ENCODE measurements at places on chromosomes 5 and 9.

GRCh38 chr5:156800929-156801328 is 49.2 kb upstream of the PPP1R2B start:
- no peak for DNase-seq

- DNase-seq: no peak
Measured at GRCh38 chr9:82170866-82171265, 182.3 kb downstream of the SPATA31D1 start.

DNA sequence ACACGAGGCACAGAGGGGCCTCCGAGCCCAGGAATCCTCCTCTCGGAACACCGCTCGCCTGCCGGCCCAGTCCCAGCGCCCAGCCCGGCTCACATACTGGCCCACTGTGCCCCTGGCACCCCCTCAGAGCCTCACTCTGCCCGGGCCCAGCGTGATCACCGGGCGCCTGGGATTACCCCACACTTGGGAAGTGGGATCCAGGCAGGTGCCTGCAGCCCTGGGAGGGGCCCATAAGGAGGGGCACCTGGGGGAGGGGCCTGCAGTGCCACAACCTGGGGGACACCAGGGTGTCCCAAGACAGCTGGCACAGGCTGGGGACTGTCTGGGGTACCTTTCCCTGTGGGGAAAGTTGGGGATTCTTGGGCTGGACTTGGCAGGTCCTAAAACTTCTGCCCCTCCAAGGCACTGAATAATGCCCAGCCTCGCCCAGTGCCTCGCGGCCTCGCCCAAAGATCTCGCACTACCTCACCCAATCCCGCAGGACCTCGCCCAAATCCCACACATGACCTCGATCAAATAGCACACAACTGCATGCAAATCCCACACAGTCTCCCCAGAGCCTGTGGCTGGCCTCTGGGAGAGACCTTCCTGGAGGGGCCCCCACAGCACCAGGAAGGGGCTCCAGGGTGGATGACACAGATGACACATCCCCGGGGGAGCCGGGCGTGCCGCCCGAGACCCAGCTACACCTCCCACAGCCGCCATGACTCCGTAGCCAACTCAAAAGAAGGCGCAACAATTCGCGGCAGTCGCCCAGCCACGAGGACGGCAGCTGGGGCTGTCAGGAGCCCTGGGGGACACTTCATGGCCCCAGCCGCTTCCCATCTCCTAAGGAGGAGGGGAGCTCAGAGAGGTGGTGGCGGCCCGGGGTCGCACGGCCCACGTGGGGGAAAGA is 13.7 kb downstream of the NOTCH1 start:
- DNase-seq: no peak

GRCh38 chr9:18806232-18807080 is 226.6 kb downstream of the SAXO1 start:
- DNase-seq: no peak

DNA sequence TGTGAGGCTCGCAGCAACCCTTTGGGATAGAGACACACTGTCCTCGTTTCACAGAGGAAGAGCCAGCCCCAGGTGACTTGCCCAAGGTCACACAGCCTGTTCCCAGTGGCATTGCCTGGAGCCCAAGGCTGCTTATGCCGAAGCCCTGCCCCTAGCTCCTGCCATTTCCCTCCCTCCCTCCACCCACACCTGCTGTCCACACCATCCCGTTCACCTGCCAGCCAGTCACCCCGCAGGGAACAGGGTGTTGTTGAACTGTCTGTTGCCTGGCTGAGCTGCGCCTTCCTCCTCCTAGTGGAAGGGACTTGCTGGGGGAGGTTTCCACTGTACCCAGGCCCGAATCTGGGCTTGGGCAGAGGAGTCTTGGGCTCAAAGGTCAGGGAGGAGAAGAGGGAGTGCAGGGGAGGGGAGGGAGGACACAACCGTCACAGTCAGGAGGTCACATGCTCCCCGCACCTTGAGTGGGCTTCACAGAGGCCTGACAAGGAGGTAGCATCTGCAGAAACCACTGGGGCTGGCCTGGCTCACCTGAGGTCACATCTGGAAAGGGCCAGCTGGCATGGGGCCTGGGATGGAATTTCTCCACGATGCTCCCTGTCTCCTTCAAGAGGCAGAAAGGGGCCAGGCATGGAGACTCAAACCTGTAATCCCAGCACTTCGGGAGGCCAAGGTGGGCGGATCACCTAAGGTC is 6.3 kb downstream of the TTC16 start:
- DNase-seq: no peak

DNA sequence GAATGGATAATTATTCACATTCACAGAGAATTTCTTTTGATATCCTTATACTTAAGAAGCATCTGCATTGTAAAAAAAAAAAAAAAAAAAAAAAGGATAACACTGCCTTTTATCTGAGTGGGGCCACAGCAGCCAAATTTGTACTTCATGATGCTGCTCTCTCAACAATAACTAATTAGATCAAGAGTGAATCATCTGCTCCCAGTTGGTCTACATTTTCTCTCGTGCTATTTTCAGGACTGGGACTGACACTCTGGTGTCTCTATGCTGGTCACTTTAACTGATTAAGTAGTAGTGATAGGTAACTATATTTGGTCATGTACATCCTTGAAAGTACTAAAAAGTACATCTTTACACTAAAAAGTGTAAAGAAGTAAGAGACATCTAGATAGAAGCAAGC is 90.1 kb downstream of the RFX3 start:
- no peak for DNase-seq

- DNase-seq: no peak
Measured at GRCh38 chr9:90787771-90788460, 13.7 kb upstream of the SYK start.

- DNase-seq: no peak
Measured at GRCh38 chr5:56686337-56687195, 128.8 kb upstream of the MAP3K1 start.

DNA sequence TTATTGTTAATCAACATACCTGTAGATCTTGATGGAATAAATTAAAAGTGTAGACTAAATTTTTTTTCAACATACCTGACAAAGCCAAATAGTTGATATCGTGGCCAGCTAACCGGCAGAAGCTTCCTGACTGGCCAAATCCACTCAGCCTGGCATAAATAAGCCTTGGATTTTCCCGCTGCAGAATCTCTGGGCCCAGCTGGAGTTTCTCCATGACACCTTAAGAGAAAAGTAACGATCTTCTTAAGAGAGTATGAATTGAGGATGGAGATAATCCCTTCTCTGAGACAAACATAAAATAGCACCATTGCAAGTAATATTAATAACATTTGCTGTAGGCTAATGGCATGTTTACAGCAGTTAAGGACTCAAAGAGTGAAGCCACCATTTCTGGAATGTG is 2.2 kb downstream of the AMACR start:
- DNase-seq: no peak

- no peak for DNase-seq
Measured at GRCh38 chr9:121345070-121345469, 25.0 kb downstream of the STOM start.

- no peak for DNase-seq
Measured at GRCh38 chr5:44774279-44774880, 34.4 kb upstream of the MRPS30 start.

DNA sequence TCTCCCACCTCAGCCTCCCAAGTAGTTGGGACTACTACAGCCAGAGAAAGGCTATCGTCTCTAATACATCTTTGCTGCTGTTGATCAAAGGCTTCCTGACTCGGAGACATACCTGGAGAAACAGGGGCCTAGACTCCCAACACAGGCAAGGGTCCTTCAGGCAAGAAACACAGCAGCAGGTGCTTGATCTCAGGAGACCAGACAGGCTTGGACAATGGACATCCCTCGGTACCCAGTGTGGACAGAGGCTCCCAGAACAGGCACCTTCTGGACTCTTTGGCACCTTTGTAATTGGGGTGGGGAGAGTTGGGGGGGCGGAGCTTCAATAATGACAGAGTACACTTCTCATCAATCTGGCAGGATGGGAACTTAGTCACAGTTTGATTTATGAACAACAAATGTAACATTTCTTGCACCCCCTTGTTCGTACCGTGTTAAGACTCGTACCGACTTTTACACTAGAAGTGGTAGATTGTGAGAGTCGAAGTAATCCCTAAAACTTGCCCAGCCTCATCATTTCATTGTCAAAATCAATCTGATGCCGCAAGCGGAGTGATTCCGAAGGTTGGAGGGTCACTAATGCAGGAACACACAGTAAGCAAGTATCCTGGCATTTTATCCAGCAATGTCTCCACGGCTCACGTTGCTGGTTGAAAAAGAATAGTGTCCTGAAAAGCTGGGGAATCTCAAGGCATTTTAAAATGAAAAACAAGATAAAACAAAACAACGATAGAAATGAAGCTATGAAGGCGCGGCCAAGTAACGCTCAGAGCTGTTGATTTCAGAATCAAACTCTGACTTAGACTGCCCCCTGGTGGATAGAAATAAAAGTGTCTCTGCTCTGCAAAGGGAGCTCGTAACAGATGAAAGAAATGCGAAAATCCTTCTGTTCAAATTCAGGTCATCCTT is 46.4 kb upstream of the STK32A start:
- peak; percentile 35 for DNase-seq

DNA sequence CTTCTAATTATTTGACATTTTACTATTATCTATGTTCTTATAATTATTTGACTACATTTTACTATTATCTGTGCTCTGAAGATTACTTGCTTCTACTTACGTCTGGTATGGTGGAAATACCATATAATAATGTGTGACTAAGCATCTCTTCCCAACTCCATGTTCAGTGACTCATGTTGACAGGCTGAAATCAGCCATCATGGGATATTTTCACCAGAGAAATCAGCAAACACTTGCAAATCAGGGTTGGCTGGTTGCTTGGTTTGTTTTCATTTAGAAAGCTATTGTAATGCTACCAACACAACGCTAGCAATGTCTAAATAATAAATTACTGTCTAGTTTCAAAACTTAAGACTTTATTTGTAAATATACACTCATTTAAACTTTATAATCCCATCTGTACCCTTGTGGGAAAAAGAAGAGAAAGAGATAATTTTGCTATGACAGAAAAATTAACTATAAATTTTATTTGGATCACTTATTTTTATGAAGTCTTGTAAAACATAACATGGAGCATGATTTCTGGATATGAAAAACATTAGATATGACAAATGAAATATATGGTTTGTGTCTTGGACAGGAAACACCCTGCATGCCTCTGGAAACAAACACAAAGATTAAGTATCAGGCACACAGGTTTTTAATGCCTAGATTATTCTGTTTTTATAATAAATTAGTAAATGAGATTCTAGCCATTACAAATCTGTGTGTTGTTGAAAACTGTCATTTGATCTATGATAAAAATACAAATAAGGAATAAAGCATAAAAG is 337.6 kb downstream of the BNC2 start:
- DNase-seq: no peak

DNA sequence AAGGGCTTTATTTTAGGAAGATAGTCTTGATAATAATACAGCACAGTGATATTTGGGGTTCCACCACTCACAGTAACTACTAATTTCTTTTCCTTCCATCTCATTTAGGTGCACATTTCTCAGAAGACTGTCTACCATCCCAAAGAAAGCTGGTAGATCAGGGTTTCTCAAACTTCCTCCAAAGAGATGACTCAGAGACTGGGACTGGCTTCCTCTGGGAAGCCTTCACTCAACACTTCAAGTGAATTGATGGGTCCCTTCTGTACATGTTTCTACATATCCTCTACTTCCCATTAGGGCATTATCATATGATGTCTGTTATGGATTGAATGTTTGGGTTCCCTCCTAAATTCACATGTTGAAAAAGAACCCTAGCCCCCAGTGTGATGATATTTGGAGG is 138.5 kb downstream of the SPOCK1 start:
- DNase-seq: no peak

DNA sequence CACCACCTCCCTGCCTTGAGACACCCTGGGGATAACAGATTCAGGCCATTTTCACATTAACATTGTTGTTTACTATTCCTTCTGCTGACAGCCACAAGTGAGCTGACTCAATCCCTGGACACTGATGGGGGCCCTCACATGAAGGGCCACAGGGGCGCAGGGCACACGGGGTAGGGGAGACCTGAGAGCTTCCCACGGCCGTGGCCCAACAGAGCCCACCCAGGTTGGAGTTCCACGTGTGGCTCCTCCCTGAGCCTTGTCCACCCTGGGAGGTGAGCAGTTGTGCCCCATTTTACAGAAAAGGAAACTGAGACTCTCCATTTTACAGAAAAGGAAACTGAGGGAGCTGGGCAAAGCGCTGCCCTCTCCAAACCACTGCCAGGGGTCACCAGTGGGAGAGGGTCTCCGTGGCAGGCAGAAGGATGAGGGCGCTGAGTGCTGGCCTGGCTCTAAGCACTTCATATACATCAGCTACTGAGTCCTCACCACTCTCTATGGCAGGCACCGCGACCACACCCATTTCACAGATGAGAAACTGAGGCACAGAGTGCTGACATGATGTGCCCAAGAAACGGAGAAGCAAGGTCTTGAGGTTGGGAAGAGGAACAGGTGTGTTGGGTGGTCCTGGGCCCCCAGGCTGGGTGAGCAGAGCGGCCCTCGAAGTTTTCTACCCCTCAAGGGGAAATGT is 2.3 kb downstream of the NINJ1 start:
- no peak for DNase-seq

DNA sequence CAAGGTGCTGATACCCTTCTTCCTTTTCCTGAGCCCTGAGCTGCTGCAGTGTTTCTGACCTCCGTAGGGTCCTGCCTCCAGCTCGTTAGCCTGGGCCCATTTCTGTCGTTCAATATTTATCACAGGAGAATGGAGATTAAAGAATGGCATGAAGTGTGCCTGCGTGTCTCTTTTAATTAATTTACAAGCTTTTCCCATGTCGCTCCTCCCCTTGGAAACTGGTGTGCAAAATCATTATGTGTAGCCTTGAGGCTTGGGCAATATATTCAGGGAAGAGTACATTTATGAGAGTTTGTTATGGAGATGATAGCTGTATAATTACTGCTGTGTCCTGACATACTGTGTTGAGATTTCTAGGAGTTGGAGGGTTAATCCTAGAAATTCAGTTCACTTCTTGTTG is 99.7 kb downstream of the PCSK5 start:
- no peak for DNase-seq

- DNase-seq: no peak
Measured at GRCh38 chr5:140220032-140220697, 45.2 kb downstream of the CYSTM1 start.

DNA sequence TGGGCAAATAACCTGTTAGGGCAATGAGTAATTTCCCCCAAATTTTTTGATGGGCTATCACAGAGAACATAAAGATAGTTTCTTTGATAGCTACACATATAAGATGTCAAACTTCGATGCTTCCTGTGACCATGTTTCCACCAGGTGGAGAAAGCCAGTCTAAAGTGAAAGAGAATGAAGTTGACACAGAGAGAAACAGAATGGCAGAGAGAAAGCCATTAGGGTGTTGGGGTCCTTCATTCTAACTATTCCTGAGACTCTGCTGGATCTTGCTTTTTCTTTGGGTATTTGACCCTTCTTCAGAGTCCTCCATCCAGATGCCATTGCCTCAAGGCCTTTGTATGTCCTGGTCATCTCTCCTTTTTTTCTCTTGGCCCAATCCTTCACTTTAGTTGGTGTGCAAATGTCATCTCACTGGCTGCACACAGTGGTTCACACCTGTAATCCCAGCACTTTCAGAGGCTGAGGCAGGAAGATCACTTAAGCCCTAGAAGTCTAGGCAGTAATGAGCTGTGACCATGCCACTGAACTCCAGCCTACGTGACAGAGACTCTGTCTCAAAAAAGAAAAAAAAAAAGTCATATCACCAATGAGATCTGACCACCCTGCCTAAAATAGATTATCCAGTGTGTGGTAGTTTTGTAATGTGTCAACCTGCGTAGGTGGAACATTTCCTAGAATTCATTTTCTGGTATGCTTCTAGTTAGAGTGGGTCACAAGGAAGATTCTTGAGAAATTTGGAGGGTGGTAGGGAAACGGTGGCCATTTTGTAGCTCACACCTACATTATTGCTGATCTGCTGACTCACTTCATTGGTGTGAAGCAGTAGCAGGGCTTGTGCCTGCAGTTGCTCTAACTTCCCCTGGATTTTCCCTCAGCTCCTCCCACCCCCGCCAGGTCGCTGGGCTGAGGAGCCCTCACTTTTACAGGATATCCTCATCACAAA is 20.8 kb upstream of the KIF2A start:
- no peak for DNase-seq
